ENCODE measurements at places on chromosomes 5 and 9. TPM values are rescaled to one million over a fixed set of nuclear protein-coding genes. Genes with fewer than 3 reads are reported as not detected.

Gene EIF4E1B
- 0.68 TPM for total RNA-seq

Gene ECSCR
- total RNA-seq: not detected

Gene GABRA1
- not detected for total RNA-seq

Gene BRINP1
- total RNA-seq: 0.62 TPM

Gene PCDHGB5
- 2.0 TPM for total RNA-seq

Gene SPATA31A3
- total RNA-seq: not detected

Gene ADAMTSL1
- 2.7 TPM for total RNA-seq

Gene ARSI
- 4.2 TPM for total RNA-seq

Gene DHFR
- total RNA-seq: 107 TPM

Gene MORN5
- 1.7 TPM for total RNA-seq

Gene NOXA1
- 0.65 TPM for total RNA-seq

Gene BHMT2
- not detected for total RNA-seq

Gene HTR4
- total RNA-seq: not detected

Gene SV2C
- total RNA-seq: 0.06 TPM

Gene PCDHB10
- 9.3 TPM for total RNA-seq

Gene SMIM32
- 0.13 TPM for total RNA-seq

Gene SPATA31C1
- total RNA-seq: not detected

Gene FAM81B
- not detected for total RNA-seq

Gene WNT8A
- 0.25 TPM for total RNA-seq

Gene IRGM
- total RNA-seq: not detected

Gene ZNF366
- total RNA-seq: not detected

Gene TEX48
- not detected for total RNA-seq

Gene IRX2
- 15.4 TPM for total RNA-seq
